ENCODE measurements at places on chromosomes 11 and 22.

DNA sequence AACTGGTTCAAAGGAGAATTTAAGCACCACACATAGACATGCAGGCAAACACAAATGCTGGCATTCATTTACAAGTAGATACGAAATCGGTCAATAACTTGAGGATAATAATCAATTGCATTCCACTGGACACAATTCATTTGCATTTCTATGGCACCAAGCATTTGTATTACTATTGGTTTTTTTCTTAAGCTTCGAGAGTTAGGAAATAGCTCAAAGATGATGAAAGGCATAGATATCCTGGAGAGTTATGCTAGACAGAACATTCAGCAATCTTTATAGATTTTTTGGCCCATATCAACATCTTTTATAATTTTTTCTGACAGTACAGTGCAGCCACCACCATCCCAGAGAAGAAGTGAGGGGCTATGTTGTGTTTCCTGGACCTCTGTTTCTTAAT is 544.4 kb downstream of the MIAT start:
- no peak for DNase-seq

DNA sequence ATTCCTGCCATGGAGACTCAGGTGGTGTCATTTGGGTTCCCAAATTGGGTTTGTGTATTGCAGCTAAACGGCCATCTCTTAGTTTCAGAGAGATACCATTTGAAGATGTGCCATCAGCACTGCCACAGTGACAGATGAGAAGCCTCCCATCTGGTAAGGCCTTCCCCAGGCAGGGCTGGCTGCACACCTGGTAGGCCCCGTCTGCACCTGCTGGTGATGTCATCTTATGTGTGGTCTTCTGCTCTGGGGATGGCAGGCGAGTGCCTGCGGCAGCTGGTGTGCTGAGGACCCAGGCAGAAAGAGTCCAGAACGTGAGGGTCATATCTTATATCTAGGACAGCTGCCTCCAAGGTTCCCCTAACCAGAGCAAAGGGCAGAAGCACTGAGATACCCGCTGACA is 100.6 kb downstream of the CSNK2A3 start:
- DNase-seq: no peak

GRCh38 chr11:17646451-17647145 is 72.8 kb upstream of the MYOD1 start:
- DNase-seq: no peak

GRCh38 chr11:134506046-134506445 is 94.0 kb upstream of the B3GAT1 start:
- DNase-seq: no peak

- DNase-seq: no peak
Observed at GRCh38 chr11:91686281-91686680, 538.3 kb upstream of the FAT3 start.

GRCh38 chr11:107731941-107732688 is 20.3 kb upstream of the SLN start:
- DNase-seq: no peak

DNA sequence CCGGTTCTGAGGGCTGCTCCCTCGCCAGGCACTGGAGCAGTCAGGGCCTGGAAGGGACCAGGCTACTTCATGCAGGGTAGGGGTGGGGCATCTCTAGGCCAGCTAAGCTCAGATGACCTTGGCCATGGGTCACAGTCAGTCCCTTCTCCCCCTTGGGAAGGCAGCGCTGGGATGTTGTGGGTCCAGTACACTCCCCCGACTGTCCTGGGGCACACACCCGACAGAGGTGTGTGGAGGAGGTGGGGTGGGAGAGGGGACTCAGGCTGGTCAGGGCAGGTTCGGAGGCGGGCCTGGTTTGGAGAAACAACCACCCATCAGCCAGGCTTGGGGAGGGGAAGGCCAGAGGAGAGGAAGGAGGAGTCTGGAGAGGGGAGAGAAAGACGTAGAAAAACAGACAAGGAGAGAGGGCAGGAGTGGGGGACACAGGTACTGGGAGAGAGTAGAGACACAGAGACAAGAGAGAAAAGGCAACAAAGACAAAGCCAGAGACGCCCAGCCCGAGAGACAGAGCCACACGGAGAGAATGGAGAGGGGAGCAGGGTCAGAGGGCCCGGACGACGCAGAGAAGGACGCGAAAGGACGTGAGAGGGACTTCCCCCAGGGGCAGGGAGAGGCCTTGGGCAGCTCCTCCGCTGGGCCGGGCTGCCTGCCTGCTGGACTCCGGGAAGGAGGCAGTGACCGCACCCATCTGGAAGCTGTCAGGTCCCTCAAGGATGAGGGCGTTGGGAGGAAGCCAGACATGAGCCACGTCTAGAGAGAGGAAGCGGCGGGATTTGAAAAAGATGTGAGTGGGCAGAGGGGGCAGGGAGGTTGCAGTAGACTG is 30.6 kb upstream of the TSKU start:
- DNase-seq: no peak

GRCh38 chr11:15793043-15793996 is 563.0 kb downstream of the SOX6 start:
- no peak for DNase-seq

- no peak for DNase-seq
Observed at GRCh38 chr11:126415128-126415527, 59.6 kb downstream of the ST3GAL4 start.

- no peak for DNase-seq
Observed at GRCh38 chr11:57453543-57454177, 6.7 kb upstream of the RTN4RL2 start.

DNA sequence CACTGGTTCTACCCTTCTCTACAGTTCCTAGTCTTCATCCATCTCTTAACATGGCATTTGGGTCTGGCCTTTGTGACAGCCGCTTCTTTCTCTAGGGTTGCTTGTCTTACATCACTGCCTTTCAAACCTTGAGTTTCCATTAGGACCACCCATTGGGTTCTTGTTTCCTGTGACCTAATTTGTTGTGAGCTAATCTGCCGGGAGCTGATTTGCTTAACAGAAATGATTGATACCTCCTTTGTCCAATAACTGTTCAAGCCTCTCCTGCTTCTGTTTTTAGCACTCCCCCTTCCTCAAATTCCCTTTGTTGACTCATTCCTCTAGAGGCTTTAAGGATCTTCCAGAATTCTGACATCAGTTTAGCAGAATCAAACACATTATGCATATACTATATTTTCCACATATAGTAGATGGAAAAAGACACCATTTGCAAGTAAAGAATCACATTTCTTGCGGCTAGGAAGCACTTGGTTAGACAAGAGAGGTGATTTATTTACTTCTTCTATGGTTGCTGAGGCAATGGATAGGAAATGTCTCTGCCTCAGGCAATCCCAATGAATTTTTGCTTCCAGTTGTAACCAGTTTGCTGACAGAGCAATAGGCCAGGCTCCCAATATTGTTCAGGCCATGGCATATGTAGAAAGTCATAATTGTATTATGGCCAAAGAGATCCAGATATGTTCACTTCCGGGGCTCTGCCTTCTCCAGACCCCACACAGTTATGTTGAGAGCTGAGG is 130.7 kb downstream of the SNX19 start:
- DNase-seq: no peak

- DNase-seq: no peak
Observed at GRCh38 chr11:65661599-65662246, 993 bp downstream of the RELA start.

DNA sequence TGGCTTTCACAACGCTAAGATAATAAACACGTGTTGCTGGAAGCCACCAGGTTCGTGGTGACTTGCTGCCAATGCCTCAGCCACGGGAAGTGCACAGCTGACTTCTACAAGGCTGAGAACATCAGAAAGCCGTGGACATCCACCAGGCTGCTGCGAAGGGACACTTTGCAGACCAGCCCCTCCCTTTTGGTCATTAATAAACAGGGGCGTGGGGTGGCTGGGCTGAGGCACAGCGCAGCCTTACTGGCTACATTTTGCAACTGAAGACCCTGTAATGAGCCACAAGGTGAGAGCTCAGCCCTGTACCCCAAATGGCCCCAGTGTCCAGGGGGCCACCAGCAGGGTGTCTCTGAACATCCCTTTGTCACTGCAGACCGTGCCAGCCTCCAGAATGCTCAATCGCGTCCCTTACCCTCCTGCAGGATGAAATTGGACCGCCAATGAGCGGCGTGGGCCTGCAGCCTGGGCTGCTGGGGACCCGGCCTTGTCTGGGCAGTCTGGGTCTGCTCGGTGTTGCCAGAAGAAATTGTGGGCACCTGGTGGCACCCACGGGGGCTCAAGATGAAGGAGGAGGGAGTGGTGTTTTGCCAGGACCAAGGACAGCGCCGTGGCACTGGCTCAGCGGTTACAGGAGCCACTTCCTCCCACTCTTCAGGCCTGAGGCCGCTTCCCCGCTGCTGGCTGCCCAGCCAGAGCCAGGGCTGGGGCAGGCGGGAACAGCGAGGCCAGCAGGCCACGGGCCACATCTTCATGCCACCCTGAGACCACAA is 181.9 kb downstream of the CTTN start:
- no peak for DNase-seq

GRCh38 chr22:46323162-46323561 is 12.4 kb upstream of the TRMU start:
- DNase-seq: no peak

GRCh38 chr22:35893698-35894097 is 134.9 kb downstream of the RBFOX2 start:
- no peak for DNase-seq

All from activated CD4-positive, CD25-positive, alpha-beta regulatory T cell treated with anti-CD3 and anti-CD28 coated beads, Interleukin-2, amount 50 U/mL, for 72 hours (primary cell).